ENCODE measurements at places on chromosomes 5 and 9. TPM values are rescaled to one million over a fixed set of nuclear protein-coding genes. Genes with fewer than 3 reads are reported as not detected.

Gene ADRA1B
- total RNA-seq: 1.9 TPM

Gene SHOC1
- total RNA-seq: not detected

- H3K4me1 ChIP-seq: no peaks in the 10 kb centered on the region
- DNase-seq: no peak
- peaks cover 19% of the 10 kb centered on the region for H3K27me3 ChIP-seq
- H3K4me3 ChIP-seq: no peak overlapping the region
These were observed 329.0 kb downstream of the PARP8 start for GRCh38 chr5:50995285-50995942.

- no peak overlapping the region for H3K4me3 ChIP-seq
- DNase-seq: no peak
- H3K27ac ChIP-seq: no peak overlapping the region
- peaks cover 39% of the 10 kb centered on the region for H3K4me1 ChIP-seq
These were observed 3.9 kb upstream of the ISL1 start for GRCh38 chr5:51379331-51379700.

DNA sequence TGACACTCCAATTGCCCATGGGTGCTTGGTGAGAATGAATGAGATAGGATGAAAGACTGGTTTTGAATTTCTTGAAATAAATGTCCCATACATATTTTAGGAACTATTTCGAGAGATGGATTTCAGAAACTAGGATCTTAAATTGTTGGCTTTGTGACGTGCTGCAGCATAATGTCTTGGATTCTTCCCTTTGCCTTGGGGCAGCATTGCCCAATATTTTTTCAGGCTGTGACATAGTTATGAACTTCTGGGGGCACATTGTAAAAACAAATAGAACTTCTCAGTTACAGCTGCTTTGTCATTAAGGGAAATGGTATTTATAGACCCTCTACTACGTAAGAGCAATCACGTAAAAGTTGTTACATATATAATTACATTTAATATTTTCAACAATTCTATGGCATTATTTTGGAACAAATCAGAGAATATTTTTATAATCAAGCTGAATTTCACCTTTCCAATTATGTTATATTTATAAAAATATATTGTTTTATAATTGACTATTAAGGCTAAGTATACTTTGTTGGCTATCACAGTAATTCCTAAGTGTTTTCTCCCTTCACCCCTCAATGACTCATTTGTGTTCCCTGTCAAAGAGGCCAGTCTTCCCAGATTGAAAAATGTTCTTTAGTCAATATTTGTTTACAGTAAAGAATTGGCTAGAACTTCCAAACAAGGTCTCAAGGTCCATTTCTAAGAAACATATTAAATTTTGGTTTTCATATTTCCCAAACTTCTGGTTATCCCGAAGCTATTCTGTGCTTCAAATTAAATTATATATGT lies 1388.3 kb upstream of the ACO1 start:
- no peaks in the 10 kb centered on the region for H3K4me1 ChIP-seq
- no peak overlapping the region for H3K4me3 ChIP-seq
- DNase-seq: no peak

DNA sequence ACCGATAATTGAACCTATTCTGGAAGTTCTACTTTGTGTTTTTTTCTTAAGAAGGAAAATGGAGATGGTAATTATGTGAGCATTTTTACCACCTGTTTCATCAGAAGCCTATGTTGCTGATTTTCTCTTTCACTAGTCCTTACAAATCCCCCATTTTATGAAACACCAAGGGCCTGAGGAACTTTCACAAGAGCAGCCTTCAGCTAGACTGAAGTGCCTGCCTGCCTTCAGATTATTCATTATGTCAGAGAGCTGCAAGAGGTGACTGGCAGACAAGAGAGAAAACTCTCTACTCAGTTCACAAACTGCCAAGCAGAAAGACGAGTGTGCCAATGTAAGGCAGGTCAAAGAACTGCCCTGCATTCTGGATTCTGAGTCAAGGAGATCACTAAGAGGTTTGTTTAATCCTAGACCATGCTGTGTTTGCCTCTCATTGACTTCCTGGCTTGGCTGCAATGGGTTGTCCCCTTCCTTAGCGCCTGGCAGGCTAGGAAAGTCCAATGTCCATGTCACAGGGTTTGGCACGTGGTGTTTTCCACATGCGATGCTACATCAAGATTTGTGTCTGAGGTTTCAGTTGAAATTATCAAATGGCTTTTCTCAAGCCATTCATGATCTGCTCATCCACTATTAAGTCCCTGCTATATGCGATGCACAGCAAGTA lies 143.3 kb downstream of the CDC42SE2 start:
- H3K27me3 ChIP-seq: no peaks in the 10 kb centered on the region
- no peak overlapping the region for H3K27ac ChIP-seq
- H3K36me3 ChIP-seq: no peaks in the 10 kb centered on the region
- H3K4me1 ChIP-seq: no peaks in the 10 kb centered on the region

DNA sequence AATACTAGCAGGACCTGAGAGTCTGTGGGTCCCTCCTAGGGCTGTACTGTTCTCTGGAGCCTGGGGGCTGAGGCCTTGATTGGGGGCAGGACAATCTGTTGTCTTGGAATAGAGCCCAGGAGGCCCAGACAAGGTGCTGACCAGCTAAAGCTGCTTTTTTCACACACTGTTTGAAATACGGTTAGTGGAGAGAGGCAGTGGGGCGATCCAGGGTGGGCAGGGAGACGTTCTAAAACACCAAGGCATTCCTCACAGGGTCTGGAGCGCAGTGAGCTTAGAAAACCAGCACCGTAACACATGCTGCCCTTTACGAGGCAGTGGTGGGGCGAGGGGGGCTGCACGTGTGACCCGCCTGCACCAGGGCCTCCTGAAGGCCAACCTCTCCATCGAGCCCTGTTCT lies 55.1 kb downstream of the EHMT1 start:
- no peaks in the 10 kb centered on the region for H3K27me3 ChIP-seq
- H3K4me3 ChIP-seq: no peak overlapping the region
- no peaks in the 10 kb centered on the region for H3K36me3 ChIP-seq
- peak overlapping the region; percentile 1 for H3K27ac ChIP-seq

DNA sequence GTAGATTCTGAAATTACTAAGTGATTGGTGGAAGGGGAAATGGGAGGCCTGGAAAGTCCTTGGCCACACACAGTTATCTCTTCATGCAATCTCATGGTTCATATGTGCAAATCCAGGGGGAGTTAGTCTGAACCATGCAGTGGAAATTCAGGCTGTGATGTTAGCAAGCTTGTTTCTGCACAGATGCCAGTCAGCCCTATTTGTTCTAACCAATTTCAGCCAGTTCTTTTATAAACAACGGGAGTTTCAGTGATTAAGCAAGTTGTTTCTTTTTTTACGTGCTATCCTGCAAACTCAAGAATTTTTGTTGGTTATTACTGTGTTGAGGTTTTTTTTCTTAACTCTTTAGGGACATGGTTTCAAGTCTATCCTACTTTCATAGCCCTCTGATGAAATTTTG lies 298.0 kb downstream of the FER start:
- H3K27ac ChIP-seq: no peak overlapping the region
- no peaks in the 10 kb centered on the region for H3K4me1 ChIP-seq
- peaks cover 16% of the 10 kb centered on the region for H3K36me3 ChIP-seq
- no peak for DNase-seq

GRCh38 chr5:107436201-107436600 lies 234.5 kb downstream of the EFNA5 start:
- DNase-seq: no peak
- no peak overlapping the region for H3K27ac ChIP-seq
- no peak overlapping the region for H3K4me3 ChIP-seq

DNA sequence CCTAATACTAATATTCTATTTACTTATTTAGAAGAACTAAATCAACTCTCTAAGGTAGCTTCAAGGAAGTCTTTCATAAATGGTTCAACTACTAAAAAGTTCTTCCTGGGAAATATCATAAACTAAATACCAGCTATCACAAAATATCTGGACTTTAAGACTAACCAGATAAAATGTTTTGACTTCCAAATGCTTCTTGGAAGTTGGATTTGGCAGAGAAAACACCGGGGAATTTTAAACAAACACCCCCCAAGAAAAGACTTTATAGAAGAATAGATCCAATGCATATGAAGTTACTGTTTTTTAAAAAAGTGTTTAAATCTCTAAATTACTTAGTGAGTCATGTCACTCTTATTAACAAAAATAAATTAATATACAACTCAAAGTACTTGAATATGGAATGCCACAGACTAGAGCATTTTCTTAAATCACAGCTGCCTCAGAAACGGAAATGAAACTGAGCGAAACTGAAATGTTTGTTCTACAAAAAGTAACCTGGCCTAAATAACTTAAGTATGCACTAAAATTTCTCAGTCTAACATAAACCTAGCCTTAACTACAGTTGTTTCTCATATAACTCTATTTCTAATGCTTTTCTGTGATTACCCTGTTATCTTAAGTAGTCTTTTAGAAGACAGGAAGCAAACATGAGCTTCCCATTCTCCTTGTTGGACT lies 6.8 kb downstream of the ABCA1 start:
- H3K27me3 ChIP-seq: no peaks in the 10 kb centered on the region
- H3K36me3 ChIP-seq: no peaks in the 10 kb centered on the region
- peak overlapping the region; percentile 31 for H3K27ac ChIP-seq
- peaks cover 18% of the 10 kb centered on the region for H3K4me1 ChIP-seq
- no peak for DNase-seq
- no peak overlapping the region for H3K4me3 ChIP-seq

DNA sequence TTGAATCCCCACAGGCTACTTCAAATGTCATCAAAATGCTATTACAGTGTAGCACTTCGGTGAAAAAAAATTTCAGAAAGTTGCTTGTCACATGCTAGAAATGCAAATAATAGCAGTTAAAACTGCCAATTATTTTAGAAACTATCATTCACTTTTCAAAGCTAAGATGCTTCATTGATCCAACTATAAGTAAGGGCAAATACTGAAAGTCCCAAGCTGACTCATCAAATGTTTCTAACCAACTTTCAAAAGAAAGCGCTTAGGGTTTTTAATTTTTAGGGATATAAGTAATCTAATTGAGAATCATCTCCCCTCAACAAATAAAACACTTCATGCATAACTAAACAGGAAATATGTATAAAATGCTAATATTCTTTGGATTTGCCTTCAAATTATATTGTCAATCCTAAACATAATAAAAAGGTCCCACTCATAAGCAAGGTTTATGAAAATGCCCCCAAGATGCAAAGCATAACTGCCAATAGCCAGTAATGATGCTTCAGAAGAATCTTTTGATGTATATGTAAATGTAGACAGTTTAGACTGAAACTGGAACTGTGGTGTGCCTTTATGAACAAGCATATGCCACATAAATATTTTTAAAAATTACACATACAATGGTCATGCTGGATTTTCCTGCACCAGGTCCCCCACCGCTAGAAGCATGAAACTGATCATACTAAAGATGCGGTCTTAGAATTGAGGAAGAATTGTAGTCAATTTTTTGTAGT lies 12.2 kb downstream of the ACTL7A start:
- no peak overlapping the region for H3K4me3 ChIP-seq
- no peaks in the 10 kb centered on the region for H3K4me1 ChIP-seq
- H3K27ac ChIP-seq: no peak overlapping the region
- DNase-seq: no peak
- no peaks in the 10 kb centered on the region for H3K27me3 ChIP-seq

DNA sequence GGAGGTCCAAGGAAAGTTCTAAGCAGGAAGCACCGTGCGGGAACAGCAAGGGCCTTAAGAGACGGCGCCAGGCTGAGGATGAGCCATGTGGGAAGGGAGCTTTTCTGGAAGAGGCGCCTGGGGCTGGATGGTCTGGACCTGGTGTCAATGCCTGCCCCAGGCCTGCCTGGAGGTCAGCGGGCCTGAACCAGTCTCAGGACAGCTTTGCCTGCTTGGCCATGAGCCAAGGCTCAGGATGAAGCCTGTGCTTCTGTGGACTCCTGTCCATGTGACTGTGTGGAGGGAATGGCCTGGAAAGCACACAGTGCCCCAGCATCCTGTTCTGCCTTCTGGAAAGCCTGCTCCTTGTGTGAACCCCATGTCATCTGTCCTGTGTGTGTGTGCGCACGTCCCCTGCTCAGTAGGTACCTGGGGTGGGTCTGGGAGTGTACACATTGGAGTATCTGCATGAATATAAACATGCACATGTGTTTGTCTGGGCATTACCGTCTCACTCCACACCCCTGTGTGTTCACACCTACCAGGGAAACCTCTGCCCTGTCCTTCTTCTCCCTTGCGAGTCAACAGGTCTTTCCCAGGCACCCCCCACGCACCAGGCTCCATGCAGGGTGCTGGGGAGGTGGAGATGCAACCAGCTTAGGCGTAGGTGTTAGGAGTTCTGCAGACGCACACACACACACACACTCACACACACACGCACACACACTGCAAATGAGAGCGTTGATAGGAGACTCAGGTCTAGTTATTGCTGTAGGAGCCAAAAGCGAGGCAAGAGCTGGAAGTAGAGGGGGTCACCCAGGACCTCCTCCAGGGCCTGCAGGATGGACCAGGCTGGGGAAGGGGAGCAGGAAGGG lies 24.8 kb downstream of the DAB2IP start:
- H3K4me1 ChIP-seq: peaks cover 58% of the 10 kb centered on the region
- no peak overlapping the region for H3K27ac ChIP-seq
- peaks cover 24% of the 10 kb centered on the region for H3K36me3 ChIP-seq
- no peaks in the 10 kb centered on the region for H3K27me3 ChIP-seq

DNA sequence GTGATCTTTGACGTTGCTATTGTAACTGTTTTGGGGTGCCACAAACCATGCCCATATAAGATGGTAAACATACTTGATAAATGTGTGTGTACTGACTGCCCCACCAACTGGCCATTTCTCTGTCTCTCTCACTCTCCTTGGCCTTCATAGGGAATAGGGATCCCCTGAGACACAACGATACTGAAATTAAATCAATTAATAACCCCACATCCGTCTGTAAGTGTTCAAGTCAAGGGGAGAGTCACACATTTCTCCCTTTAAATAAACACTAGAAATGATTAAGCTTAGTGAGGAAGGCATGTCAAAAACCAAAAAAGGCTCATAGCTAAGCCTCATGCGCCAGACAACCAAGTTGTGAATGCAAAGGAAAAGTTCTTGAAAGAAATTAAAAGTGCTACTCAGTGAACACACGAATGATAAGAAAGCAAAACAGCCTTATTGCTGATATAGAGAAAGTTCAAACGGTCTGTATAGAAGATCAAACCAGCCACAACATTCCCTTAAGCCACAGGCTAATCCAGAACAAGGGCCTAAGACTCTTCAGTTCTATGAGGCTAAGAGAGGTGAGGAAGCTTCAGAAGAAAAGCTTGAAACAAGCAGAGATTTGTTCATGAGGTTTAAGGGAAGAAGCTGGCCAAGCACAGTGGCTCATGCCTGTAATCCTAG lies 111.1 kb downstream of the UGCG start:
- no peak for DNase-seq
- no peak overlapping the region for H3K27ac ChIP-seq
- H3K4me3 ChIP-seq: no peak overlapping the region
- H3K4me1 ChIP-seq: peaks cover 22% of the 10 kb centered on the region

DNA sequence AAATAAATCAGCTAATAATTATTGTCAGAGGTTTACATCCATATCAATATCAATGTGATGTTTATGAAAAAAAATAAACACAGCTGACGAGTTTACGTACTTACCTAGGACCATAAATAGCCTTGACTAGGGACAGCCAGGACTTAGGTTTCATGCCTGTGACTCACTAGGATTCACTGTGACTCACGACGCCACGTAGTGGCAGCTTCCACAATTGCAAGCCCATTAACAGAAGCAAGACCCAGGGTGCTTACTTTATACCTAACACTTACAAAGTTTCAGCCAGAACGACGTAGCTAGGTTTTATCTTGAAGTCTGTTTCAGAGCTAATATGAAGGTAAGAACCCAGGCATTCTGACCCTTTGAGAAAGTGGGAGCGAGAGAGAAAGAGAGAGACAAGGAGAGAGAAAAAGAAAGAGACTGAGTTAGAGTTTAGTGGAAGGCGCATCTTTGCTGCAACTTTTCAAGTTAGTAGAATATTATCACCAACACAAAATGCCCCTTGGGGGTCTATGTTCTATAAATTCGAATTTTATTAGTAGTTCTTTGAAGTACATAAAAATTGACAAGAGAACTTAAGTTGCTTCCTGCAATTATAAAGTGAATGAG lies 191.2 kb downstream of the GNA14 start:
- H3K4me3 ChIP-seq: no peak overlapping the region
- no peaks in the 10 kb centered on the region for H3K27me3 ChIP-seq
- no peaks in the 10 kb centered on the region for H3K36me3 ChIP-seq
- peaks cover 6% of the 10 kb centered on the region for H3K4me1 ChIP-seq
- peak; percentile 79 for DNase-seq
